ENCODE measurements at places on chromosomes 1 and 21.

DNA sequence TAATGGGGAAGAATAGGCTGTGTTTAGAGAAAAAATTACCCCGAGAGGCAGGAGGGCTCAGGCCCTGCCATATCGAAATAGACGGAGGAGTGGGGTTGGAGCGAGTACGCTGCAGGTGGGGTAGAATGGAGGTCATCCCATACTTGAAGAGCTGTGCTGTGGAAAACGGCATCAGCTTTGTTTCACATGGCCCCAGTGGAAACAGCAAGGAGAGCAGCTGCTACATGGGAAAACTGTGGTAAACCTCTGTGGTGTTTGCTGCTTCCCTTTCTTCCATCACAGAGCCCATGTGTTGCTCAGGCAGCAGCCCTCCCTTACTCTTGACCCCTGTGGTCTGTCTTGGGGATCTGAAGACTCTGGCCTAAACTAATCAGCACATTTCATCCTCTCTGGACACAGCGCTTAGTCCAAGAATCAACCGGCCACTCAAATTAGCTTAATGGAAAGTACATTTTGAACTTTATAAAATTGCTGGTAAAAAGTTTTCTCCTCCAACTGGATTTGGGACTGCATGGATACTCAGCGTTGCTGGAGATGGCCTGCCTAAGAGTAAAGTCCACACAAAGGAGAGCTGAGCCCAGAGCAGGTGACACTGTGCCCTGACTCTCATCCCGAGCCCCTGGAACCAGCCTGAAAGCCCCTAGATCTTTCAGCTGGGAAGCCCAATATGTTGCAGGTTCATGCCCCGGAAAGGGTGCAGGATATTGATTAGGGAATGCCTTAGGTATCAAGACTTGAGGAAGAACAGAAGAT is 127.1 kb upstream of the GADD45A start:
- no peak for DNase-seq

GRCh38 chr1:100266741-100267140 is 725 bp downstream of the RTCA start:
- DNase-seq, result no peak

DNA sequence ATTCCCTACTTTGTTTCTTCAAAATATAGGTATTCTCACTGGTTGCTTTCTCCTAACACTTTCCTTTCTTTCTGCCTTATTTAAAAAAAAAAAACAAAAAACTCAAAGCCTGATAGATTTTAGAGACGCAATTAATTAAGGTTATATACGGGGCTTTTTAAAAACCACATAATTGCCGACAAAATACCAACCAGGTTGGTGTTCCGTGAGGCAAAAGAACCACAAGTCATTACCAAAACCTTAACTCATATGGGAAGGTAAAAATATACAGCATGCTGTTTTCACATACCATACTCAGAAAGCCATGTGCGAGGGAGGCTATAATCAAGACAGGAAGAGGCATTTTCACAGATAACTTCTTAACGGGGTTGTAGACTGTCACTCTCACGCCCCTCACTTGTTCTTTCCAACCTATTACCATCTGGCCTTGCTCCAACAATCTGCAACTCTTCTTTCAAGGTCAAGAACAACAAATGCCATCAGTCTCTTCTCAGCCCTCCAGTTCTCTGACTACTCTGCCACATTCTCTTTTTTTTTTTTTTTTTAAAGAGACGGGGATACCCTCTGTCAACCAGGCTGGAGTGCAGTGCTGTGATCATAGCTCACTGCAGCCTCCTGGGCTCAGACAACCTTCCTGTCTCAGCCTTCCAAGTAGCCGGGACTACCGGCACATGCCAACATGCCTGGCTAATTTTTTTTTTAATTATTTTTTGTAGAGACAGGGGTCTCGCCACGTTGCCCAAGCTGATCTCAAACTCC is 102.6 kb downstream of the APP start:
- DNase-seq, result no peak

DNA sequence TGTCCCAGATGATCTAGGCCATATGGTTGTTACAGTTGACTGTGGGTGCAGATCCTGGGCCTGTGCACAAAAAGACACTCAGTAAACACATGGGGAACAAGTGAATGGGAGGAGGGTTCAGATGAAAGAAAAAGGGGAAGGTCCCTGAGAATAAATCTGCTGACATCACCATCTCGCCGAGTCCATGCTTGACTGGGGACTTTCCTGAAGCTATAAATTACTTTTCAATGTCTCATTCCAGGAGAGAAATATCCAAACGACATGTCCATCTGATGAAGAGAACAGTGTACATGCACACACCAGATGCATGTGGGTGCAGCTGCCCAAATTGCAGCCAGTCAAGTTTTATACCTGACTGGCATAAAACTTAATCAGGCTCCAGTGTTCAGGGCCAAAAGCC is 109.0 kb downstream of the HIVEP3 start:
- DNase-seq, result no peak

DNA sequence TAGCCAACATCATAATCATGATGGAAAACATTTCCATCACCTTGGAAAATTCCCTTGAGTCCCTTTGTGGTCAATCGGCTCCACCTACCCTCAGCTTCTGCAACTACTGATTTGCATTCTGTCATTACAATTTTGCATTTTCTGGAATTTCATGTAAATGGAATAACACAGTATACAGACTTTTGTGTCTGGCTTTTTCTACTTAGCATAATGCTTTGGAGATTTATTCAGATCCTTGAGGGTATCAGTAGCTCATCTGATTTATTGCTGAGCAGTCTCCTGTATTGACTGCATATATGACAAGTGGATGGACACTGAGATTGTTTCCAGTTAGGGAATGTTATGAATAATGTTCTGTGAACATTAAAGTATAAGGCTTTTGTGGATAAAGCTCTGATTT is 358.3 kb downstream of the USP25 start:
- no peak for DNase-seq

GRCh38 chr1:243917177-243917862 is 67.3 kb upstream of the AKT3 start:
- DNase-seq, result peak; percentile 32

DNA sequence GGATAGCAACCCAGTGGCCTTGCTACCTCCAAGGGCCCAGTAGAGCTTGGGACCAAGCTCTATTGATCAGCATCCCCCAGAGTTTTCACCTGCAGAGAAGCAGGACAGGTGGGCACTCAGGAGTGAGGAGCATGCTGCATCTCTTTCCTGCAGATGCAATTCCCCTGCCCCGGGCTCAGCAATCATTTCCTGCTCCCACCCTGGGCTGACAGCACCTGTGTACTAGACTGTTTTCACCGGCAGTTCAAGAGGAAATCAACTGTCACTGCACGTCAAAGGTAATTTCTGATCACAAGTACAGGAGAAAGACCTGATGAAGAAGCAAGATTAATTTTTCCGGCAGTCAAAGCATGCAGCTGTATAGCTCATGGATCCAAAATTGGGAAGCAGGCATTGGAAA is 8.8 kb upstream of the NT5C1A start:
- DNase-seq, result no peak

- no peak for DNase-seq
Measured at GRCh38 chr21:31052489-31053142, 14.3 kb upstream of the KRTAP19-8 start.

GRCh38 chr1:242139442-242139841 is 140.5 kb upstream of the MAP1LC3C start:
- DNase-seq, result no peak

- no peak for DNase-seq
Measured at GRCh38 chr1:10975567-10976326, 36.7 kb upstream of the TARDBP start.

All from activated naive CD4-positive, alpha-beta T cell treated with Interleukin-2 at 50 U/mL for 16 hours (primary cell).